ENCODE measurements at places on chromosomes 6 and 20.

- no peak for DNase-seq
These were observed 15.9 kb downstream of the OSBPL2 start for GRCh38 chr20:62254021-62254724.

DNA sequence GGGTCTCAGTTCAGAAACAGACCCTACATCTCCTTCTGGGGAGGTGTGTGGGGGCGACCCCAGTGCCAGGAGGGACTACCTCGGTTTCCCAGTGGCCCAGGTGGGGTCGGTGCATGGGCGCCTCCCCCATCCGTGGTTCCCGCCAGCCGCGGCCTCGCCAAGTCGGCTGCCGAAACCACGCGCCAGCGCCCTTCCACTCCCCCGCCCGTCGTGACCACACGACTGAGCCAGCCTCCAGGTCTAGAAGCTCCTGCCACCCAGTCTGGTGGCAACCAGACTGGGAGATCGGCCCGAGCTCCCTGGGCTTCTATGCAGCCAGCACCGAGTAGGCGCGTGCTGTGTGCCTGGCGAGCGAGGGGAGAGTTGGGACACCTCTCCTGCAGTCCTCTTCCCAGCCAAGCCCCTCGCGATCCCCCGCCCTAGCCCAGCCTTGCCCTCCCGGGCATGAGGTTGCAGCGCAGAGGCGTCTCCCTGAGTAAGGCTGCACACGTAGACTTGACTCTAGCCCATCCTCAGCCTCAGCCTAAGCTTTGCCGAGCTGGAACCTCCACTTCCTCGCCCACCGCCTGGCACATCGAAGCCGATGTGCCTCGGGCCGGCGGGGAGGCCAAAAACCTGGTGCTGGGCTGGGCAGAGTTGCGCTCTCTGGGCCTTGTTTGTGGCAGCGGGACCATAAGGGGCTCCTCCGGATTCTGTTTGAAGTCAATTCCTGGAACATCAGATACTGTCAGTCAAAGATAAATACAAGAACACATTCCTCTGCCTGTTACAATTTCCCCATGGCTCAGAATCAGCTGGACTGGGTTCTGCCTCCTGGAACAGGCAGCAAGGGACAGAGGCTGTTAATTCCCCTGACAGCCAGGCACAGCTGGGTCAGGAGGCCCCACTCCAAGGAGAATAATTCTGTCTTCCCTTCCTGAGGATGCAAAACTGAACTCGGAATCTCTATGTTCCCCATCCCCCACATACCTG, 1.5 kb upstream of the CPNE5 start:
- DNase-seq, result no peak

- no peak for DNase-seq
These were observed 76.3 kb downstream of the PLCB4 start for GRCh38 chr20:9145142-9145541.

DNA sequence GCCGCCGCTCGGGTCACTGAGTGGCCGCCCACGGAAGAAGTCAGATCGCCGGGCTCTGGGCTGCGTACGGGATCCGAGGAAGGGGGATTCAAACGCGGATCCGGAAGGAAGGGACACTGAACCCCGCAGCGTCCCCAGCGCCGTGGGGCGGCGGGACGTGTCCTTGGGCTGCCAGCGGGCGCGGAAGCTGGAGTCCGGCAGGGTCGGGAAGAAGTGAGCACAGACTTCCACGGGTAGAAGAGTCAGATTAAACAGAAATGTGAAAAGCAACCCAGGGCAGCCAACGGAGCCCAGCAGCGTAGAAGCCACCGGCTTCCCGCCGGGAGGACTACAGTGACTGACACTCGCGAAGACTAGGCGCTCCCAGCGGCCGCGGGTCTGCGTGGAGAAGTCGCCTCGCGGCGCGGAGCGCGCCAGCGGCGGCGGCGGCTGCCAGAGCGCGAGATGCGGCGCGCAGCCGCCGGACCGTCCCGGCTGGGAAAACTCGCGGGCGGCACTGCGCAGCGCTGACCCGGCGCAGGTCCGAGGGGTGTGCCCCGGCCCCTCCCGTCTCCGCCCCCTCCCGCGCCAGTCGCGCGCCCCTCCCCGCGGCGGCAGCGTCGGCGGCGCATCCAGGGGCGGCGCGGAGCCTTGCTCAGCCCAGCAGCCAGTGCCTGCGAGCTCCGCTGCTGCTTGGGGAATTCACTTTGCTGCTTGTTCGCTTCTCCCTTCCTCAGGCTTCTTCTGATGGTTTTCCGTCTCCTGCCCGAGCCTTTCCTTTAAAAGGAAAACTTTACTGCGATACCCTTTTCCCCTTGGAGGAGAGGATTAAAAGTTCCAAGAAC, at the start of gene SAMD5:
TSS of gene SAMD5 (plus strand) at position 649 of the 824 bp plus-strand sequence. CDS start 239 bp downstream, outside the sequence.
- peak; percentile 51 for DNase-seq

GRCh38 chr6:158561321-158561884, 1.5 kb downstream of the TMEM181 start:
- no peak for DNase-seq

DNA sequence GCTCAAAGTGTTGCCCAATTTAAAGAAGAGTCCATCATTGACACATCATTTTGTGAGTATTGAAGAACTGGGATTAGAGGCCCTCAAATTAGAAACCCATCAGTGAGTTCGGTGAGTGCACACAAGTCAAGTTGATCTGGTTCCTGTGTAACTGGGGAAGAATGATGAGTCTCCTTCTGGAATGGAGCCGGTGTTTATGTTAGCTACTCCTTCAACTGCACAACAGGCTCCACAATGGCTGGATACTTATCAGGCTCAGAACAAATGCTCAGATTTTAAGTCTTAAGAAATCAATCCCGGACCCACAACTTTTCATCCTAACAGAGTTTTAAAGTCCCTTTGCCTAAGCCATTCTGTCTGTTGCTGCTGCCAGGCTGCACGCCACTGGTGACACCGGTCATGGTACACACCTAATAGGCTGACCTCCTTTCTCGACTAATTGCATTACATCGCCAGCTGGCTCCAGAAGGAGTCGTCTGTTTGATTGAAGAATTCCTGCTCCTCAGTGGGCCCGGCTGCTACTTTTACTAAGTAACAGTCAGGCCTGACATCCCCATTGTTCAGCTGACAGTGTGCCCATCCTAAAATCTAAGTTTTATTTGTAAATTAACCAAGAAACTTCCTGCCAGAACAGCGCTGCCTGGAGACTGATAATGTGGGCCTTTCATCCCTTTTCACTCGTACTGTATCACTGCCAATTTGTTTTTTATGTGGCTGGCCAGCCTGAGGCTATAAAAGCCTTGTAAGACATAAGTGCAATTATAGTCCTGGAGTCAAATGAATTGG, 130.4 kb downstream of the INSM1 start:
- DNase-seq, result no peak

- DNase-seq, result peak; percentile 50
These were observed 57.0 kb upstream of the PREP start for GRCh38 chr6:105459864-105460263.

- DNase-seq, result no peak
These were observed 35.9 kb downstream of the SRC start for GRCh38 chr20:37381621-37382471.

DNA sequence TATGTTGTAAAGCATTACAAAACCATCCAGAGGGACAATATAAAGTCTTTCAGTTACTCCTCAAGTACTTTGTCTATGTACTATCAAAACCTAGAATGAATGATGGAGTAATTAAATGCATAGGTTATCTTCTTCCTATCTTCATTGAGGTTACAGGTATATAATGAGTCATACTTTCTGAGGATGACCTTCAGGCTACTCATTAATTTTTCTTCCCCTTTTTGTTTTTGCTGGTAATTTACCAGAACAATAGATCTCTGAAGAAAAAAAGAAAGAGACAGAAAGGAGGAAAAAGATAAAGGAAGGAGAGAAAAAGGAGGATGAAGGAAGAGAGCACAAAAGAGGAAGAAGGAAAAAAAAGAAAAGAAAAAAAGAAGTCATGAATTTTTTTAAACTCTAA, 398.4 kb downstream of the TBC1D32 start:
- no peak for DNase-seq

- no peak for DNase-seq
These were observed 24.5 kb downstream of the GABRR2 start for GRCh38 chr6:89290401-89291155.

DNA sequence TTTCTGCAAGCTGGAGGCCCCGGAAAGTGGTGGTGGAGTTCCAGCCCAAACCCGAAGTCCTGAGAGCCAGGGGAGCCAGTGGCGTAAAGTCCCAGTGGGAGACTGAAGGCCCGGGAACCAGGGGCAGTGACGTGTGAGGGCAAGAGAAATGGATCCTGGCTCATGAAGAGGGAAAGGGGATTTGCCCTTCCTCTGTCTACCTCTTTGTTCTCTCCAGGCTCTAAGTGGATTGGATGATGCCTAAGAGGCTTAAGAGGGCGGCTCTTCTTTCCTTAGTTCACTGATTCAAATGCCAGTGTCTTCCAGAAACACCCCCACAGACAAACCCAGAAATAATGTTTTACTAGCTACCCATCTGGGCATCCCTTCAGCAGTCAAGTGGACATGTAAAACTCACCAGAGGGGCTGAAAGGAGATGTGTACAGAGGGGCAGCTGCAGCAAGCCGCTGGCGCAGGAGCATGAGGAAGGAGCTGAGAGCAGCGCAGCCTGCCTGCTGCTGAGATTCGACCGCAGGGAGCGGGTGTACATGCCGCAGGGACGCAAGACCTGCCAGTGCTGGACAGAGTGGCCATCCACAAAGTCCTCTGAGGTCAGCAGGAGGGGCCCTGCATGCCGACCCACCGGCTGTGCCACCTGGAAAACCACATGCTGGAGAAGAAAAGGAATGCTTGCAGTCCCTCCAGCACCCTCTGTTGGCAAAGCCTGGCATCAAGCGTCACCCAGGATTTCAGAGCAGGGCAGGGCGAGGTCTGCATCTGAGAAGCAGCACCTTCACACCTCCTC, 29.5 kb downstream of the CDYL start:
- DNase-seq, result peak; percentile 42

DNA sequence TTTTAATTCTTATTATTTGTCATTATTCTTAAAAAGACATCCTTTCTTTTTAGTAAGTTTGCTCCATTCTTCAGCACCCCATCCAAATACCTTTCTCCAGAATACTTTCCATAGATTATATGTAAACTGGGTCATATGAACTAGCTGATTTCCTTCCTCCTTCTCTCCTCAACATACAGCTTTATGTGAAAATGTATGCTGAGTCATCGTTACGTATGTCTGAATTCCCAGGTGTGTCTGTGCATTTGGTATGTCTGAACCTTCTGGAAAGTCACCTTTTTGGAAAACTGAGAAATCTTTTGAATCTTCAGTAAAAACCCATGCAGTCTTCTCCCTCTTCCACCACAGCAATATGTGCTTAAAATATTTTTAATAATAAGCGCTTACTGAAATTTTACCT, 264.5 kb downstream of the EYA4 start:
- no peak for DNase-seq

DNA sequence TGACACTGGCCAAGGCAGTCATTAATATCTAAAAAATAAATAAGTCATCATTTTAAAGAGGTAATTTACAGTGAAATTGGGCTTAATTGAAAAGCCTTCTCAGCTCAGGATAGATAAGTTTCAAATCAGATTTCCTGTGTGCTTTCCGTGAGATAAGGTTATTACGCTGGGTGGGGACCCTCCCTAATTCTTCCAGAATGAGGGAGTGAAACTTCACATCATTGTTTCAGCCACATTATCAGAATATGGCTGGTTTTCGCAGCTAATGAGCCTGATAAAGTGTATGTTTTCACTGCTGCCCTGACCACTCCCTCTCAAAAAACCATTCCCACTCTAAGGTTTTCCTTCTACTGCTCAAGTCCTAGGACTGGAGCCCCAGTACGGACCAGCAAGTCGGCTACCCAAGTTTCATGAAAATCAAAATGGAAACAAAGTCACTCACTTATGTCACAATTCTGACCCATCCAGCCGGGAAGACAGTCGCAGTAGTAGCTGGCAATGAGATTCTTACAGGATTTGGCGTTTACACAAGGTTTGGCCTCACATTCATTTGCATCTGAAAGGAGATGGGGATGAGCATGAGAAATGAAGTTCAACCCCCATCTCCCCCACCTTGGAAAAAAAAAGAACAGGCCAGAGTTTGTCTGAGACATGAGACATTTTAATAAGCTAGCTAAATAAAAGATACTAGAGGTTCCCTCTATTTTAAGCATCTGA, 24.6 kb downstream of the JAG1 start:
- no peak for DNase-seq
